ENCODE measurements at places on chromosomes 13 and 19. TPM values are rescaled to one million over a fixed set of nuclear protein-coding genes. Genes with fewer than 3 reads are reported as not detected.

DNA sequence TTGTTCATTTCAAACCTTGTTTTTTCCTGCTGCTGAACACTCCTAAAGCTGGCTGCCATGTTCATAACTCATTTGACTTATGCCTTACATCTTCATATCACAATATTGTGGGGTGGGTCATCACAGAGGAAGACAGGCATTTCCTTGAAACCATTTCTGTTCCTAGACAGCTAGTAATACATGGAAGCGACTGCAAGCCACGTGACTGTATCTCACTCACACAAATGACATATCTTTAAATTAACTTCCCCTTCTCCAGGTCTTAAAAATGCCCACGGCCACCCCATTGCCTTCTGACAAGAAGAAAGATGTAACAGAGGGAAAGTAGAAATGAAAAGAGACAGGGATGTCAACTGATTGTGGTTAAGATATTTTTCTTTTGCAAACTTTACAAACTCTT, 236.8 kb downstream of the LMO7 start:
- no peak for DNase-seq

Gene TUBA3C
- total RNA-seq: not detected

DNA sequence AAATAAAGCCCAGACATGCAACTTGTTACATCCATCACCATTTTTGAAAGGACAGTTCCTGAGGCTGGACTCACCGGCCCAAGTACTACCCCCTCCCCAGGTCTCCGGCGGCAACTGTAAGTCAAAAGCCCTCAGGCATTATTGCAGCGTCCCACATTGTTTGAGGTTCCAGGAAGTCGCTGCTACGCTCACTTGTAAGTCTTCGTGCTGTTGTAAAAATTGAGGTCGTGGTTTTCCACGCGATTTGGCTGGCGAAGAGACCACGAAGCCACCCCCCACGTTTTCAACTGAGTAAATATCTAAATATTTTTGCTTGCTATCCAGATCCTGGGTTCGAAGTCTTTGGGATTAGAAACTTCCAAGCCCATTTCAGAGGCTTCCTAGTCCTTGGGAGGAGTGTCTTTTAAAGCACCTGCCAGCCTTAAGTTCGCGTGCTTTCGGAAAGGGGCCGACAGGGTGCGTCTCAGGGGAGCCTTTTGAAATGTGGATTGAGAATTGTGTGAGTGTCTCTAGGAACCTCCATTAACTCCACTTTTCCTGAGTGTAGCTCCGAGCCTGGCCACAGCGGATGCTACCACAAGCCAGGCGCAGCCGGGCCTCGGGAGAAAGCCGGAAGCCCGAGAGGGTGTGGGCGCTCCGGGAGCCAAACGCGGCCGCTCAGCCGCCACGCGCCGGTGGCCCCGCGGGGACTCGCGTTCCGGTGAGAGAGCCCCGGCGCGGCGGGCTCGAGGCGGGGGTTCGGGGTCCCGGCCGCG, 434 bp upstream of the FNDC3A start:
- DNase-seq: no peak

DNA sequence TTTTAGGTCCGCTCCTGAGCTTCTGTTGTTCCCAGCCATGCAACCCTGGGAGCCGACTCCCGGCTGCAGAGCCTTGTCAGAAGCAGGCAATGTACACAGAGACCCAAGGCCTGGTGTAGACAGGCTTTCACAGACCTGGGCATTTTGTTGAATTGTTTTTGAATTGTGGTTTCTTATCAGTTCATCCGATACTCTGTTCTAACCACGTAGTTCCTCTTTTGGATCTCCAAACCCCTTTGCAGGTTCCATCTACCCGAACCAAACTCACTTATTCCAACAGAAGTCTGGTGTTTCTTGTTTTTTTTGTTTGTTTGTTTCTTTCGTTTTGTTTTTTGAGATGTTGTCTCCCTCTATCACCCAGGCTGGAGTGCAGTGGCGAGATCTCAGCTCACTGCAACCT, 6.3 kb upstream of the NLRP2 start:
- DNase-seq: no peak

Gene ZNF560
- total RNA-seq: not detected

- no peak for DNase-seq
Observed at GRCh38 chr13:62280590-62280989, 864.9 kb upstream of the PCDH20 start.

GRCh38 chr13:111175935-111176334, 60.8 kb downstream of the ARHGEF7 start:
- no peak for DNase-seq

DNA sequence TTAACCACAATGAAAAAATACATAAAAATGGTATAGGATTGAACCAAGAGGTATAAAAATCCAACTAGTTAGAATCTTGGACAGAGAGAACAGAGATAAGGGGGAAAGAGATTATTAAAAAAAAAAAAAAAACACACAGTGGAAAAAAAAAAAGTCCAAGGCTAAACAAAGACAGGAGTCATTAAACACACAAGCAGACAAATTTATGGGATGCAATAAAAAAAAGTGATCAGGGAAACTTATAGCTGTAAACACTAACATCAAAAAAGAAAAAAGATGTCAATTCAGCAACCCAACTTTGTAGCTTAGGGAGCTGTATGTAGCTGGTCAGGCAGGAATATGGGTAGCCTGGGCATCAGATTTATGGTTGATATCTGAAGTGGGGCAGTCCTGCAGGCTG, 129.0 kb downstream of the DNAJC3 start:
- DNase-seq: no peak

DNA sequence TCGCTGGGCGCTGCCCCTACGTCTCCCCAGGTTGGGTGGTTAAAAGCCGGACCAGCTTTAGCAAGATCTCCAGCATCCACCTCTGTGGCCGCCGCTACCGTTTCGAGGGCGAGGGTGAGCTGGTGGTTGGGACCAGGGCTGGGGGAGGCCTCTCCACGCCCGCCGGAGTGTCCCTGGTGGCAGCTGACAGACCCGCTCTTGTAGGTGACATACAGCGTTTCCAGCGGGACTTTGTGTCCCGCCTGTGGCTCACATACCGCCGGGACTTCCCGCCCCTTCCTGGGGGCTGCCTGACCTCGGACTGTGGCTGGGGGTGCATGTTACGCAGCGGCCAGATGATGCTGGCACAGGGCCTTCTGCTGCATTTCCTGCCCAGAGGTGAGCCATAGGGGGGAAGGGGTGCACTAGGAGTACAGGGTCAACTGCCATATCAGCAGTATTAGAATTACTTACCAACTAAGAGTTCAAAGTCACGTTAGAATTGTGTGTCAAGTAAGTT, 1.1 kb downstream of the ATG4D start:
- DNase-seq: no peak

Gene CASP14
- total RNA-seq: not detected

Gene ZIC2
- total RNA-seq: not detected
